ENCODE measurements at places on chromosomes 13 and 19. TPM values are rescaled to one million over a fixed set of nuclear protein-coding genes. Genes with fewer than 3 reads are reported as not detected.

DNA sequence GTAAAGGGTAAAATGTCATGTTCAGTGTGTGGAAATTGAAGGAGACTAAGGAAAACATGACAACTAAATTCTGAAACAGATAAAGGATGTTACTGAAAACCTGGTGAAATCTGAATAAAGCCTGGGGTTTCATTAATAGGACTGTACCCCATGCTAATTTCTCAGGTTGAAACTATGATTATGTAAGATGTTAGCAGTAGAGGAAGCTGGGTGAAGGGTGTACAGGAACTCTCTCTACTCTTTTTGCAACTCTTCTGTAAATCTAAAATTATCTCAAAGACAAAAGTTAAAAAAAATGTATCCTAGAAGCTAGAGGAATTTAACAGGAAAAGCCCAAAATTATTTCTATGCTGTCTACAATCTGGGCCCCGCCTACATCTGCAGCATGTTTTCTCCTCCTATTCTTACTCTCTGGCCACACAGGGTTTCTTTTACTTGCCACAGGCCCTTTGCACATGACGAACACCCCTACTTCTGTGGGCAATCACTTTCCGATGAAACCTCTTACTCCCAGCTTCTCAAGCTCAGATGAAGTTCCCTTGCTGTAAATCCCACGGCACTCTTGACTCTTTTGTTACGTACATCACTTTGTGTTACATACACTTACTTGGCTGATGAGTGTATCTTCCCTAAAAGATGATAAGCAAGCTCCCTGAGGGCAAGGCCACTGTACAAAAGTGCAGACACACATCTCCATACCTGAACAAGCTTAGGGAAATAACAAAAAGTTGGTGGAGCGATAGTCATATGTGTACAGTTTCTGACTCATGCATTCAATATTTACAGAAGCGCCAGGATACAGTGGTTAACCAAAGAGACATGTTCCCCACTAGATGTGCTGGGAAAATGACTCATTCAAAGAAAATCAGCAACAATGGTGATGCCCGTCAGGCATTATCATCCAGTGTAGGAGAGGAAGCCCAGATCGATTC lies 32.6 kb downstream of the RUBCNL start:
- H3K27ac ChIP-seq = peak overlapping the region; percentile 3
- no peak overlapping the region for H3K4me3 ChIP-seq
- peak; percentile 42 for DNase-seq
- H3K27me3 ChIP-seq = no peaks in the 10 kb centered on the region

Gene WTIP
- 1.2 TPM for total RNA-seq

DNA sequence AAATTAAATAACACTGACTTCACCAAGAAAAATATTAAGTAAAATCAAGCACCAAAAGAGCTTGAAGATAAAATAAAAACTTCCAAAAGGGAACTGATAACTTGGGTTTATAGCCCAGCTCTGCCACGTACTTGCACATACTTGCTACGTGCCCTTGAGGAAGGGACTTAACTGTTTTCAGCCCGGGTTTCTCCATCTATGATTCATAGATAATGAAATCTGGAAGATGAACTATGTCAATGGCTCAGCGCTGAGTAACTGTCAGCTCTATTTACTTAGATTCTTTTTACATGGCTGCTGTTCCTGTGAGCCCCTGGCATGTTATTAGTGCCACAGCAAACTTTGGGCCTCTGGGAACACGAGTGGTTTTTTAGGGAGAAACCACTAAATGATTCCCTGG lies 9.6 kb upstream of the ZC3H13 start:
- peaks cover 7% of the 10 kb centered on the region for H3K27me3 ChIP-seq
- H3K4me3 ChIP-seq = no peak overlapping the region
- H3K27ac ChIP-seq = no peak overlapping the region
- peaks cover 4% of the 10 kb centered on the region for H3K4me1 ChIP-seq

Gene C19orf38
- 1.1 TPM for total RNA-seq

DNA sequence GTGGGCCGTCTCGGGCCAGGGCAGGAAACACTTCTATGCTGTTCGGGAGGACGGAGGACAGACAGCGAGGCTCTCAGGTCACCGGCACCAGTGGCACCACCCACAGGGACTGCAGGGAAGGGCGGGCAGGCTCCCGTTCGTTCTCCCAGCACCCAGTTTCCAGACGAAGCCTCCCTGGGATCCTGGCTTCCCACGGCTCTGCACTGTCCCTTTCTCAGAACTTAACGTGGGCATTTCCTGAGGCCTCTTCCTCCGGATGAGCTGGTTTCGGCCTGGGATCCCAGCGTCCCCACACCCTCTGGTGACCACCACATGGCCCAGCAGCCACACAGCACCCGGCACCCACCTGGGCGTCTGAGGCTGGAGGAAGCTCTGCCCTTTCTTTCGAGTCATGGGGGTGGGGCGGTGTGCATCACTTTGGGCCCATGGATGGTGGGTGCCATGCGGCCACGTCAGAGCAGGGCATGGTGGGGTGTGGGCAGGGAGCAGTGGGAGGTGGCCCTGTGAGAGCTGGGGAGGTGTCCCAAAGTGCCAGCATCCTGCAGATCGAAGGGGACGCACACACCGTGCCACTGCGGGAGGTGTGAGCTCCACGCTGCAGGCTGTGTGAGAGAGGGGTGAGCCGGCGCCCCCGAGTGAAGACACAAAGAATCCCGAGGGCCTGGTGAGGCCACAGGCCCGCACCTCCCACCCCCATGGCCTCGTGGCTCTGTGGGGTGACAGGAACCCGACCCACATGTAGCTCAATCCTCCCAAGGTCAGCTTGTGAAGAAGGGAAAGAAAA lies 38.7 kb upstream of the GRTP1 start:
- H3K27me3 ChIP-seq = peaks cover 3% of the 10 kb centered on the region
- DNase-seq = no peak
- H3K36me3 ChIP-seq = no peaks in the 10 kb centered on the region
- no peak overlapping the region for H3K4me3 ChIP-seq

Gene DNAJC15
- total RNA-seq = 14.2 TPM

All from activated CD8-positive, alpha-beta T cell treated with anti-CD3 and anti-CD28 coated beads, Interleukin-2, amount 10 ng/mL, durations not matched to agents 7 days and 5 days (primary cell).